Uterus (tissue), 4 donors: ENCODE measurements at places on chromosomes 12 and 14. TPM values are rescaled to one million over a fixed set of nuclear protein-coding genes. Genes with fewer than 3 reads are reported as not detected.

DNA sequence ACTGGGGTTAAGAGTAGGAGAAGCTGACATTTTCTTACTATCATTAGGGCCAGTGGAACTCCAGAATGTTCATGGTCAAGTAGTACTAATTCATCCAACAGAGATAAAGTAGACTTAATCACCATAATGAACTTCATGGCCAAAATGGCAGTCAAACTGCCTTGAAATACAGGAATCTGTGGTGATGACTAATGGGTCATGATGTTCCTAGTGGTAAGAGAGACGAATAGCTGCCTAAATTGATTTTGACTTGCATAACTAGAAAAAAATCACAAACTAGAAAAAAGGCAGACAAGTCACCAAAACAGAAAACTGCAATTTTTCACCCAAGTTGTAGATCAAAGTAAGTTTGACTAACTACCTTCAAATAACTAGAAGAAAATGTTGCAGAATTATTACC is 138.5 kb downstream of the MGAT4C start:
- H3K4me1 ChIP-seq: no peaks in the 10 kb centered on the region
- no peak overlapping the region for H3K27ac ChIP-seq
- H3K4me3 ChIP-seq: no peak overlapping the region
- no peaks in the 10 kb centered on the region for H3K27me3 ChIP-seq

DNA sequence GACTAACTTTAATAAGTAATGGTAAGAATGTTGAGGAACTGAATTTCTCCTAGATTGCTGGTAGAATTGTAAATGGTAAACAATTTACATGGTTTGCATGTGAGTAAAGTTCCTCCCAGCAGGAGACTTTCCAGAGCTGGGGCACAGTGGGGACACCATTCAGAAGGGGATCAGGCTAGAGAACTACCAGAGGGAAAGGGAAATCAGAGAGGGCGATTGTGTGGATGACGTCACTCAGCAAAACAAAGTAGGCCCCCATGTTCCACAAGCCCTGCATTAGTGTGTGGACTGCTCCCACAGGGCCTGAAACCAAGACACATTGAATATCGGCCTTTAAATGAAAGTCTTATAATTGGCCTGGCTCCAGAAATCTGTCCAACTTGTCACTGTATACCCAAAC is 9.5 kb downstream of the RNASE11 start:
- DNase-seq: no peak
- no peak overlapping the region for H3K4me3 ChIP-seq
- no peaks in the 10 kb centered on the region for H3K4me1 ChIP-seq
- no peaks in the 10 kb centered on the region for H3K27me3 ChIP-seq

DNA sequence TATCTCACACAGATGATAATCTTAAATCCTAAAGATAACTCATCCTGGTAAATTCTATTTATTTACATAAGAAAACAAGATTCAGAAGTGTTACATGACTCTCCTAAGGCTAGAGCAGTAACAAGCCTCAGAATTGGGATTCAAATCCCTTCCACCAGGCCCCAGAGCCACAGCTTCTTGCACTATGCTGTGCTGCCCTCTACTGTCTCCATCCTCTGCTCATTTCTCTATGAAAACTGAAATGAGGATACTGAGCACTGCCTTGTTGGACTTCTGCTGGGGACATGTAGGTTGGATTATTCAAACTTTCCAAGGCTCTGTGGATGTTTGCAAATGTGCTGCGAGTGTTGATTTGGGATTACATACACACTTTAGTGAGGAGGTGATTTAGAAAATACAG is 23.5 kb upstream of the C12orf50 start:
- H3K27me3 ChIP-seq: no peaks in the 10 kb centered on the region
- no peaks in the 10 kb centered on the region for H3K36me3 ChIP-seq
- no peak overlapping the region for H3K4me3 ChIP-seq
- no peak for DNase-seq
- no peaks in the 10 kb centered on the region for H3K4me1 ChIP-seq

DNA sequence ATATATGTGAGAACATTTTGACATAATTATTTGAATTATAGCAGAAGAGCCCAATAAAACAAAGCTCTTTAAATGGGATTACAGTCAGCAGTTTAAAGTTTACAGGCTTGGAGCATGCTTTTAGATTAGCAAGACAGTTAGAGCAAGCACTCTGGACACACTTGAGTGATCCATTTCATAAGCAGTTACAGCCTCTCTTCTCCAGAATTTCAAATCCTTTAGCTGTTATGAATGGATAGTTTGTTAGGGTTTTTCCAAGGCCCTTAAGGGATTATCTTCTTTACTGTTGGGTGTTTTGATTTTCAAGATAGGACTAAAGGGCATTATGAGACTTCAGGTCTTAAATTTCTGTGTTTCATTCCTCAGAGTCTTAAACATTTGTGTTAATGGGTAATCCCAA is 36.3 kb downstream of the BEST3 start:
- DNase-seq: no peak
- H3K27me3 ChIP-seq: no peaks in the 10 kb centered on the region
- H3K4me1 ChIP-seq: no peaks in the 10 kb centered on the region
- H3K4me3 ChIP-seq: no peak overlapping the region
- no peaks in the 10 kb centered on the region for H3K36me3 ChIP-seq

The MANSC4 gene
- not detected for total RNA-seq

- peaks cover 6% of the 10 kb centered on the region for H3K4me1 ChIP-seq
- H3K36me3 ChIP-seq: no peaks in the 10 kb centered on the region
- peak overlapping the region; percentile 60 for H3K4me3 ChIP-seq
- DNase-seq: peak; percentile 53
- H3K27me3 ChIP-seq: no peaks in the 10 kb centered on the region
These were observed 1.9 kb downstream of the PPP1R3E start for GRCh38 chr14:23300687-23301223.
